ENCODE measurements at places on chromosomes 1 and 21. TPM values are rescaled to one million over a fixed set of nuclear protein-coding genes. Genes with fewer than 3 reads are reported as not detected.

DNA sequence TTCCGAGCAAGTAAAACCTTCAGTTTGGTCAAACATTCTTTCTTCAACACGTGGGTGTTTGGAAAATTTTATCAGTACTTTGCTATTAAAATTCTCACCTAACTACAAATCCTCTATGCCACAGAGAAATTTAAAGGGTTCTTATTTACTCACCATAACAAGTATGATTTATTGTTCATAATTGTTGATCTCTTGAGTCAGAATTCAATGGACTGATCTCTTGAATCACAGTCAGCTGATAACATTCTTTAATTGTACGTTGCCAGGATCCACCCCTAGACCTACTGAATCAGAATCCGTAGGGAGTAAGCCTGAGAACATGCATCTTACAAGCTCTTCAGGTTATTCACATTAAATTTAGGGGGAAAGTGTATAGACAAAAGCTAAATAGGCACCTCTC lies 51.2 kb downstream of the DIPK1A start:
- DNase-seq: no peak

- no peak for DNase-seq
Measured at GRCh38 chr1:51435878-51436277, 83.2 kb downstream of the EPS15 start.

DNA sequence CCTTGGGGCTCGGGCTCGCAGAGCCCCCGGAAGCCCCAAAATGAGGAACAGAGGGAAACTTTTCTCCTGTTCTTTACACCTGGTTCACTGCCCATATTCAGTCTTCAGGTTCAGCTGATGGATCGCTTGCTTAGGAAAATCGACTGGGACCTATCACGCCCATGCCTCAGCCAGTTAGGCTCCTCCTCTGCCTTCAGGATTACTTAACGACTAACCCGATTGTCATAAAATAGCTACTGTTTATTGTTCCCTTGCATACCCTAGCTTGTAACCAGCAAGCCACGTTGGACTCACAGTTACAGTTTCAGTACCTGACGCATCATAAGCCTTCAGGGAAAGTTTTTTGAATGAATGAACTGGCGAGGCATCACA lies 692 bp downstream of the TARDBP start:
- no peak for DNase-seq

DNA sequence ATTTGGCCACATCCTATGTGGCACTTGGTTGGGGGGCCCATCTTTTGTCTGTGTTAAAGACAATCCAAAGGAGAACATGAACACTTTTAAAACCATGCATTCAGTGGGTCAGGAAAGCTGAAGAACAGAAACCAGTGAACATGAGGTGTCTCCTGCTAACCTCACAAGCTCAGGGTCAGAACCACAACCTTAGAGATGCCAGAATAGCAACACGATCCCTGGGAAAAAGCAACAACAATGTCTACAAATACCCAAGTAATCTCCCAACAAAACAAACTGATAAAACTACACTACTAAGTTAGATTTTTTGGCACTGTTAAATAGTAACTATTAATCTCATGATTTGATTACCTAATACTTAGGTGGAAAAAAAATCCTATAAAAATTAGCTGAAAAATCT lies 34.1 kb upstream of the GNG4 start:
- DNase-seq: no peak

DNA sequence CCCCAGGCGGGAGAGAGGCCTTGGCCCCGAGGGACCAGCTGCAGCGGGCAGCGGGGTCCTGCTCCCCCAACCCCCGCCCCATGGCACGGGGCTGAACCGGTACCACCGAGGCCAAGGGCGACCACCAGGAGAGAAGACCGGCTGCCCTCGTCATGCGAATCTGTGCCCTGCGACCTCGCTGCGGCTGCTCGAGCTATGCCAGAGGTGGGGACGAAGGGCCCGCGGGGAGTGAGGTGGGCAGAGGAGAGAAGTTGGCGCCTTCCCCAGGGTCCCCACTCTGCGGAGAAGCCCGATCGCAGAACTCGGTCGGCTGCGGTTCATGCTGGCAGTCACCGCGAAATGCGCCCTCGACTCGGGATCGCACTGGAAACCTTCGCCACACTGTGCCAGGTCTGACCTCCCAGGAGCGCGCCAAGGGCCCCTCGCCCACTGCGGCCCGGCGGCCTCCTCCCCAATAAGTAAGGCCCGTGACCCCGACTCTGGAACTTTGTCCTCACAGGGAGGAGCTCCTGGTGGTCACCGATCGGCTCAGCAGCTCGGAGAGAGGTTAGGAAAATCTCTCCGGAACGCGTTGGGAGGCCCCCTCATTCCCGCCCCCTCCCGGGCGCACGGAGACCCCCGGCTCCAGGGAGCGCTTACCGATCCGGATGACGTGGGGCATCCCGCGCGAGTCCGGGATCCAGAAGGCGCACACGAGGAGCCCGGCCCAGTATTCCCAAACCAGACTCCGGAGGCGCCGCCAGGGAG lies 787 bp downstream of the GRIK3 start:
- no peak for DNase-seq

- no peak for DNase-seq
Measured at GRCh38 chr1:2429780-2430591, 17.6 kb upstream of the PEX10 start.

Gene AQP10
- total RNA-seq: not detected

Gene SMPDL3B
- not detected for total RNA-seq

Gene NSUN4
- 14.5 TPM for total RNA-seq

Gene LCE1F
- not detected for total RNA-seq

Data from esophagus muscularis mucosa (tissue), 4 donors.